RPMI7951 (cell line): ENCODE measurements at places on chromosomes 16 and 17. TPM values are rescaled to one million over a fixed set of nuclear protein-coding genes. Genes with fewer than 3 reads are reported as not detected.

CCT6B gene
- total RNA-seq: 0.72 and 0.78 TPM in 2 replicates

ADAM11 gene
- total RNA-seq: 0.10 and 0.12 TPM in 2 replicates

TRPV3 gene
- under 0.01 and 0.10 TPM in 2 replicates for total RNA-seq

VWA3A gene
- total RNA-seq: not detected in 2 replicates

SDR42E2 gene
- total RNA-seq: not detected in 2 replicates

CIAO3 gene
- total RNA-seq: 15.3 and 21.7 TPM in 2 replicates
